ENCODE measurements at places on chromosomes 11 and 22.

GRCh38 chr11:57763568-57763967, 2.0 kb downstream of the CTNND1 start:
- DNase-seq, result no peak

DNA sequence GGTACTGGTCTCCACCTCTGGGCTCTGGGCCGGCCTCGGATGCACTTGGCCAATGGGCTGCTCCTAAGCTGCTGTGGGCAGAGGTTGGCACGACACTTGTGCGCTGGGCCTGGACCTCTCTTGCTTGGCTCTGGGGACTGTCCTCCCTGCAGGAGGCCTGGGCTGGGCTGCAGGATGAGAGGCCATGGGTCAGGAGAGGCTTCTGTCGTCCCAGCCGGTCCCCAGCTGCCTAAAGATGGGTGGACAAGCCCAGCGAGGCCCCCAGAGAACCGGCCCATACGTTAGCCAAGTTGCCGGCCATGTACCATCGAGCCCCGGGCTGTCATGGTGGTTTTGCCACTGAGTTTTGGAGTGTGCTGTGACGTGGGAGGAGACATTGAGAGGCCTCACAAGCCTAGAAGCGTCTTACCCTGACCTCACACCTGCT, 1.6 kb upstream of the CCDC188 start:
- no peak for DNase-seq

DNA sequence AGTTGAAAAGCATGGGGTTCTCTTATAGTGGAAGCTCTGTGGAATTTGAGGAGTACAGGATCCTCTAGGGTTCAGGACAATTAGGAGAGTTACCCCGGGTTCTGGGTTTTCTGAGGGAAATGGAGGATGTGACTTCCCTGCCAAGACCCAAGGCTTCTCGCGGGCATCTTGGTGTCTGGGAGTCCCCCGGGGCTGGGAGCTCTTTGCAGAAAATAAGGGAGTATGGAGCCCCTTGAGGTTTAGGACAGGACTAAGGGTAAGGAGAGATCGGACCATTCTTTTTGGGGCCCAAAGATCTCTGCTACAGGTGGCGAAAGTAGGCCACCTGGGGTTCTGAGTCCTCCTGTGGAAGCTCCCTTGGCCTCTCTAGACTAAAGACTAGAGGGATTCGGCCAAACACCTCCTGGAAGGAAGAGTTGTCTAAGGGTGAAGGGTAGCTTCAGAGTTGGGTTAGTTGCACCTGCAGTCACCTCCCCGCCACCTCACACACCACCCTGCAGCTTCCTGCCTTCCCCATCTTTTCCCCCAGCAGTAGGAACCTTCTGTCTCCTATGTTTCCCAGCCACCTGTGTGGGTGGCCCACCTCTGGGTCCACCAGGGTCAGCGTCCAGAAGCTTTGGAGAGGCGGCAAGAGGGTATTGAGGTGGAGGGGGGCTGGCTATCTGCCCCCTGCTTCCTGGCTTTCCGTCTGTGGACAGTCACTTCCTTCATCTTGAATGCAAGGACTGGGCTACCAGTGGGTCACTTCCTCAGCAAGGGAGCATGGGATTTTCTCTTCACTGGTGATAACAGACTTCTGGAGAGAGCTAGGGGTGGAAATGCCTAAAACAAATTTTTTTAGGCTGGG, 908 bp downstream of the LIMK2 start:
- DNase-seq, result no peak

GRCh38 chr22:23562186-23562585, 17.9 kb downstream of the IGLL1 start:
- no peak for DNase-seq

DNA sequence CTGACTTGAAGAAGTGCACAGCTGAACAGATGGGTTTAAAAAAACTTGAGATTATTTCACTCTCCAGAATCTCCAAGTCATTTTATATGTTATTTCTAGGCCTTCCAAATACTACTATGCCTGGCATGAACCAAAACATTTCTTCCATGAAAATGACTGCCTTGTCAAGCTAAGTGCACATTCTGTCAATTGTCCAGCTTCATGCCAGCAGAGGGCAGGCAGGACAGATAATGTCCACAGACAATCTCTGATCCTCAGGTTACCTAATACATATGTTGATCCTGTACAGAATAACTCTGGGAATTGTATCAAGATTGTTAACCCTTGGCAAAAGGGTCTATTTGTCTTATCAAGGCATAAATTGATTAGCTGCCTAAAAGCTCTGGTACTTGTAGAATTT, 229.5 kb downstream of the AASDHPPT start:
- DNase-seq, result no peak

- no peak for DNase-seq
Measured at GRCh38 chr11:31812383-31813381, 1.6 kb upstream of the PAX6 start.

DNA sequence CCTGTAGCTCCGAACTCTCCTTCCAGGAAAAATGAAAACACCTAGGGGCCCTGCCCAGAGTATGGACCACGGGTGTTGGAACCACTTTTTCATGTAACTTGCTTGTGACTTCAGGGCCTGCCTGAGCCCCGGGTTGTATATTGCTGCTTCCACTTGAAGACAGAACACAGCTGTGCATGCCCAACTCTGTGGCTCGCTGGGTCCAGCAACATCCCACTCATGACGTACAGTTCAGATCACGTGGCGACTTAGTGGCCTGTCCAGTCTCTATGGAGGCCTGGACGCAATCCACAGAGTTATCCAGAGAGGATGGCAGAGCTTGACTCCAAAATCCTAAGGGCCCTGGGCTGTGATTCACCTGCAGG, 6.8 kb downstream of the C11orf21 start:
- DNase-seq, result no peak

DNA sequence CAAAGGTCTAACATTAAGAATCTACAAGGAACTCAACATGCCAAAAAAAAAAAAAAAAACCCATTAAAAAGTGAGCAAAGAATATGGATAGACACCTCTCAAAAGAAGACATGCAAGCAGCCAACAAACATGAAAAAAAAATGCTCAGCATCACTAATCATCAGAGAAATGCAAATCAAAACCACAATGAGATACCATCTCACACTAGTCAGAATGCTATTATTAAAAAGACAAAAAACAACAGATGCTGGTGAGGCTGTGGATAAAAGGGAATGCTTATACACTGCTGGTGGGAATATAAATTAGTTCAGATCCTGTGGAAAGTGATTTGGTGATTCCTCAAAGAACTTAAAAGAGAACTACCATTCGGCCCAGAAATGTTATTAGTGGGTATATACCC, 257.7 kb upstream of the PLET1 start:
- no peak for DNase-seq
